NCI-H2107 (cell line): ENCODE measurements at places on chromosomes 13 and 19.

- DNase-seq, result peak; percentile 30
Measured at GRCh38 chr19:16076958-16077611, 790 bp downstream of the TPM4 start.

- DNase-seq, result no peak
Measured at GRCh38 chr19:50897191-50897607, 14.0 kb downstream of the KLK4 start.

DNA sequence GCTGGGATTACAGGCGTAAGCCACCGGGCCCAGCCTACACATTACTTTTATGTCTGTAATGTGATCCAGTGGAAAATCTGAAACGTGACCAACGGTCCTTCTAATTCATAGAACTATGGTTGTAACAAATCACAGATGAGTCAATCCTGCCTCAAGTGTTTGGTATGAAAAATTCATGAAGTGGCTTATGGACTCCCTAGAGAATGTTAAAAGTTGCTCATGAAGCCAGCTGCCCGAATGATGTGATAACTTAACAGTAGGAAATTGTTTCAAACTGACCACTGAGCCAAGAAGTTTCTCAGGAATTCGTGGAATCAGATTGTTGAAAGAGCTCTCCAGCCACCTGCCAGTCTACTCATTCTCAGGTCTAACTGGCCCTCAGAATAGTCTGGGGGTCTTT lies 59.4 kb upstream of the FARP1 start:
- no peak for DNase-seq

- DNase-seq, result no peak
Measured at GRCh38 chr13:41506312-41506711, 49.0 kb downstream of the RGCC start.

DNA sequence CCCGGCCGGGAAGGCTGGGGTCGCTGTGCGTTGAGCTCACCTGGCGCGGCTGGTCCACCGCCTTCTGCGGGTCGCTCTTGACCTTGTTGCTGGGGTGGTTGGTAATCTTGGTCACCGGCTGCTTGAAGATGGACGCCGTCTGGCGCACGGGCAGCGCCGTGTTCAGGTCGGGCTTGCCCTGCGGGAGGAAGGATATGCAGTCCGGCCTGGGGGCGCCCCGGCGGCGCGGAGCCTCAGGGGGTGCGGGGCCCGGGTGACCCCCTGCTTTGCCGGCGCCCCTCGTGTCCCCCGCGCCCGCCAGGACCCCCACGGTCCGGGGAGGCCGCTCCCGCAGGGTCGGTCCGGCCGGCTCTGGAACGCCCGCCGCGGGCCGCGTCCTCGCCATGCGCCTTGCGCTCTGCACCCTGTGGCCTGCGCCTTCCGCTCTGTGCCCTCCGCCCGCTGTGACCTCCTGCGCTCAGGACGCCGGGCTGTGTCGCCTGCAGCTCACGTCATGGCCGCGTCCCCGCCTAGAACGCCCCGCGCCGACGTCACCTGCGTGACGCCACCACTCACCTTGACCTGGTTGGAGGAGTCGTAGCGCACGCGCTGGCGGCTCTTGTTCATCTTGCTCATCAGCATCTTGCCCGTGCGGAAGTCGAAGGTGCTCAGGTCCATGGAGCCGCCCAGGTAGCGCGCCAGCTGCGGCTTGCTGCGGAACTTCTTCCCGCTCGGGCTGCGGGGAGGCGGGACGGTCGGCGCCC lies 8.0 kb downstream of the MBD3 start:
- DNase-seq, result no peak

DNA sequence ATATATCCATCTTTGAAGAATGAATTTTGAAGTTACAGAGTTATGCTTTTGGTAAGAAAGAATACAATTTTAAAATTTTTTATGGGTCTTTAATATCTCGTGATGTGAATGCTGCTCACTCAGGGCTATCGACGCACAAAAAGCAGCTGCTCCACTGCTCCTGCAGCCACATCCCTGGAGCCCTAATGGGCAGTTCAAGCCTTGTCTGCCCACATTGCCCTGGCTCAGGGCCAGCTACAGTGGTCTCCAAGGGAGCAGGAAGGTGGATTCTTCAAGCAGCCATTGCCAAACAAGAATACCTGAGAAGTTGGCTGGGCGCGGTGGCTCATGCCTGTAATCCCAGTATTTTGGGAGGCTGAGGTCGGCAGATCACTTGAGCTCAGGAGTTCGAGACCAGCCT lies 85.8 kb downstream of the IPO5 start:
- DNase-seq, result no peak

- no peak for DNase-seq
Measured at GRCh38 chr13:50283017-50283416, 267.8 kb downstream of the KCNRG start.

DNA sequence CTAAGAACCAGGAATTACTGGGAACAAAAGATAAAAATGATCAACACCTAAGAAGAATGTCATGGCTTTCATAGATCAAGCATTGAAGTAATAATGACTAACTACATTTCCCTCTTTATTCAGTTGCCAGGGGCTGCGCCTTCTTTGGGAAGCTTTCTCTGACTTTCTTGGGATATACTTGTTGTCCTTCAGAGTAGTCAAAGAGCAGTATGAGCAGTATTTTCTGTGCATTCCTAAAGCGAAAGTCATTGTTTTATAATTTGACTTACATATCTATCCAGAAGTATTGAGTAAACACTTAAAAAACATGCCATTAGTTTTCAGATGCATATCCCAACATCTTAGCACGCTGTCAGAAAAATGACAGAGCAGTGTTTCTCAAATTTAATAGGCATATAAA lies 2412.4 kb downstream of the PCDH9 start:
- no peak for DNase-seq

DNA sequence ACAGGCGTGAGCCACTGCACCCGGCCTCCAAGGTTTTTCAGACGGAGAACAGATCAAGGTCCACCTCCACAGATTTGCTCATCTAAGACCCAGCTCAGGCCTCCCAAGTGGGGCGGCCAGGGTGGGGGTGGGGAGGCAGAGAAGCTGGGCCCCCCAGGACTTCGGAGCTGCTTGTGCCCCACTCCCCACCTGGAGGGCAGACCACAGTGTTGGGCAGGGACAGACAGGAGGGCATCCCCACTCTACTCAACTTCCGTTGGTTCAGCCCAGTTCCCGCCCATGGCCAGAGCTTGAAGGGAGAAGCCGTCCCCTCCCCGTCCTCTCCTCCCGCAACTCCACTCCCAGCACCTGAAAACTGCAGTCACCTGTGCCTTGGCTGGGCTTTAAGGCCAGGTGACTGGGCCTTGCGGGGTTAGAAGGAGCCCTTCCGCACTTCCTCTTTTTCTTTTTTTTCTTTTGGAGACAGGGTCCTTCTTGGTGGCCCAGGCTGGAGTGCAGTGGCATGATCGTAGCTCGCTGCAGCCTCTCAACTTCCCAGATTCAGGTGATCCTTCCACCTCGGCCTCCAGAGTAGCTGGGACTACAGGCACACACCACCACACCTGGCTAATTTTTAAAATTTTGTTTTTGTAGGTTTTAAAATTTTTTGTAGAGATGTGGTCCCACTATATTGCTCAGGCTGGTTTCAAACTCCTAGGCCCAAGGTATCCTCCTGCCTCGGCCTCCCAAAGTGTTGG lies 734 bp upstream of the LRRC8E start:
- no peak for DNase-seq

GRCh38 chr19:51970718-51971117 lies 15.9 kb downstream of the ZNF350 start:
- no peak for DNase-seq

DNA sequence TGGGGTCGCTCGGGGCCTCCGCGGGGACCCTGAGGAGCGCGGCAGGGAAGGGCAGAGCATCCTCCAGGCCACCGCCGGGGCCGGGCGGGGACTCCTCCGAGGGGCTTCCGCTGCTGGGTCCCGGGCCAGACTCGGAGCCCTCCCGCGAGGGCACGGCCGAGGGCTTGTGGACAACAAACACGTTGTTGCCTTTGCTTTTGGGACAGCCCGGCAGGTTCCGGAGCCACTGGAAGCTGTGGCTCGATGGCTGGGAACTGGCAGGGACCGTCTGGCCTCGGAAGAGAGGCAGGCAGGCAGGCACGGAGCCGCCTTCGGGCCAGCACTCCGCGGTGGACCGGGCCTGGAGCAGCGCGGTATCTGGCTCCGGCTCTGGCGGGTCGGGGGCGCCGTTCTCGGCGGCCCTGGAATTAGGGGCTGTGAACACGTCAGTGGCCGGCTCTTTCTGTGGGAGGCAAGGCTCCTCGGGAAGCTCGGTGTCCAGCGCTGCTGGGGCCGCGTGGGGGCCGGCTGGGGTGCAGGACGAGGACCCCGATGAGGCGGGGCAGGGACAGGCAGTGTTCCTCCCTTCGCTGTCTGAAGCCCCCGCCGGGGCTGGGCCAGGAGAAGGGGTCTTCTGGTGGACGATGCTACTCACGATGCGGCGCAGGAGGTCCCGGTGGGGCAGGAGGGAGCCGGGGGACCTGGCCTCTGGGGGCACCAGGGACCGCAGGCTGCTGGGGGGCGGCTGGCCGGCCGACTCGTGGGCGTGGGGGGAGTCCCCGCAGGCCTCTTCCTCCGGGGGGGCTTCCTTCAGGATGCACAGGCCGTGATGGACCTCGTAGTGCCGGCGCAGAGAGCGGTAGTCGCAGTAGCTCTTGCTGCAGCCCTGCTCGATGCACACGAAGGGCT lies 27.6 kb downstream of the ZNF541 start:
- no peak for DNase-seq

DNA sequence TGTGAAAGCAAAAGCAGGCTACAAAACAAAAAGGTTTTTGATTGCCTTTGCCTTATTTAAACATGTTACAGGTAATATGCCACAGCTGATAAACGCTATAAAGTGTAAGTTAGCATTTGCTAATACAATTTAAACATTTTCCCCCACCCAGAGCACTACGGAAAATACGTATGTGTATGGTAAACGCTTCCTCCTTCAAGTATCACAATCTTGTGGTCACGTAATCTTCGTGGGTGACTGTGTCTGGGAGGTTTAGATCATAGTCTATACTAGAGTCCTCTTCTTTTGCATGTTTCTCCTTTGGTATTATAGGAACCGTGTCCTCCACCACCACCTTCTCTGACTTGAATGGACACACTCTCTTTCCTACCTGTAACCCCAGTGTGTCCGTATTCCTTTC lies 38.1 kb upstream of the POSTN start:
- no peak for DNase-seq

DNA sequence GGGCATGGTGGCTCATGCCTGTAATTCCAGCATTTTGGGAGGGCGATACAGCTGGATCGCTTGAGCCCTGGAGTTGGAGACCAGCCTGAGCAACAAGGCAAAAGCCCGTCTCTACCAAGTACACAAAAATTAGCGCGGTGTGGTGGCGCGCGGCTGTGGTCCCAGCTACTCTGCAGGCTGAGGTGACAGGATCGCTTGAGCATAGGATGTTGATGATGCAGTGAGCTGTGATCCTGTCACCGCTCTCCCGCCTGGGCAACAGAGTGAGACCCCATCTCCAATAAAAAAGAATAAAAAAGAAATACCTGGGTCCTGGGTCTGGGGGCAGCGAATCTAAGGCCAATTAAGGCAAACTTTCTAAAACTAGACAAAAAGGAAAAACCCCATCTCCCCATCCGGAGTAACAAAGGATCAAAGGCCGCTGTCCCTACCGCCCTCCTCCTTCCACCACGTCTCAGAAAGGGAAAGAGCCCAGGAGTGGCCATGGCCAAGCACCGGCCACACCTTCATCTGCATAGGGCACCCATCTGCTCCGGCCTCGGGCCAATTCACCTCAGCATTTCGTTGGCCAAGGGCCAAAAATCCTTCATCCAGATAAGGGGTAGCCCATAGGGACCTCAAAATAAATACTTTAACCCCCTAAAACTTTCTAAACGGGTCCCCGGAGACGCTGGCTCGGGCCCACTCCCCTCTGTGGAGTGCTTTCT lies 851 bp downstream of the ZNF320 start:
- DNase-seq, result no peak

DNA sequence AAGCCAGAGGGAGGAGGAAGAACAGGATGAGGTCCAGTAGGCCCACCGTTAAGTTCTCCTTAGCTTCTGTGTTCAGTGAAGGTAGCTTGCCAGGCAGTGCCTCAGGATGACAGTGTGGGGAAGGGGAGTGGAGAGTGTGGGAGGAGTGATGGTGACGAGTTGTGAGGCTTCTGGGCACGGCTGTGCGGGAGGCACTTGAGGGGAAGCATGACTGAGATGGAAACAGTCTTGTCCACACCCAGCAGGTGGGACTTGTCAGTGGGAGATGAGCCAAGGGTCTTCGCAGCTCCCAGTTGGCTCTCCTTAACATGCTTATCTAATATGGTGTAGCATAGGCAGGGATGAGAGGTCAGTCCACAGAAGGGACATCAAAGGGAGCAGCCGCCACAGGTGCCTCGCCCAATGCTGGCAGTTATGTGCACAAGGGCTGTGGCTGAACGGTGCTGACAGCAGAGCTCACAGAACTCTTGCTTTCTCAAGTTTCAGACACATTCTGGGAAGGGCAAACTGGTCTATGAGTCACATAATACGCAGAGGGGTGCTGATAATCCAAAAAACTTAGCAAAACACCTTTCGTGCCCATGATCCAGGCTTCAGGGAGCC lies 47.5 kb downstream of the OXGR1 start:
- no peak for DNase-seq

- DNase-seq, result no peak
Measured at GRCh38 chr13:55000844-55001243, 1972.2 kb downstream of the OLFM4 start.

- no peak for DNase-seq
Measured at GRCh38 chr19:56141417-56141993, 418 bp downstream of the ZNF444 start.

DNA sequence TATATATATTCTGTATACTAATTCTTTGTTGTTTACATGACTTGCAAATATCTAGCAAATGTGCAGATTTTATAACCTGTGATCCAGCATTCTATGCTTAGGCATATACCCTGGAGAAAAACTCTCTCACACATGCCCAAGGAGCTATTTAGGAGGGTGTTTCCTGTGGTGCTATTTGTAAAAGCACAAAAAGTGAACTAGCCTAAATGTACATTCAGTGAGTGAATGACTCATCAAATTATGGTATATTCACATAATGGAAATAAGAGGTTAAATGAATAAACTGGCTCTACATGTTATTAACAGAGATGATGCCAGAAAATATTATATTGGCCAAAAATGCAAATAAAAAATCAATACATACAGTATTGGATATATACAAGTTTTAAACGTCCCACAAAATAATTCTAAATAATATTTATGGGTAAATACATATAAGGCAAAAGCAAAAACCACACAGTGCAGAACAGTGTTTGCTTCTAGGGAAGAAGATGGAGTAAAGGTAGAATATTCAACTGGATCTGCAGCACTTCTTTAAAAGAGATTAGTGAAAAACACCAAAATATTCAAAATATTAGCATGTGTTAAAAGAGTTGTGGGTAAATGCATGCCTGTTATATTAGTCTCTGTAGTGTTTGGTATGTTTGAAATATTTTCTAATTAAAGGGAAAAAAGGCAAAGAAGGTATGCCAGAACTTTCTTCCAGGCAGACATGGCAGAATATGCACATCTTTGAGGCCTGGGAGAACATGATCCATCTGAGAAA lies 344.7 kb downstream of the KLF5 start:
- no peak for DNase-seq
